ENCODE measurements at places on chromosomes 4 and X.

DNA sequence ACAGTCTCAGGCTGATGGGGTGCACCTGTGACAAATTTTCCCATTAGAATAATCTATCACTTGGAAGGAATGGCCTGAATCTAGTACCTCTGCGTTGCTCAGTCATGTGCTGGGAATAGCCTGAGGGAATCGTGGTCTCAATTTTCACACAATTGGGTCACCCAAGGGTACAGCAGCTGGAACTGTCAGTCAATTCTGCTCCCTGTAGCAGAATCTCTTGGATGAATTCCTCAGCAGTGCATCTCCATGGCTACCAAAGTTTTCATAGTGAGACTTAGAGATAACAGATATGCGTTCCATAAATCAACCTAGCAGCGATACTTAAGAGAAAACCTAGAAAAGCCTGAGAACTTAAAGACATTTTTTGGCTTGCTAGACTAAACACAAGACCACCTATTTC is 288.7 kb upstream of the CTSO start:
- no peak for DNase-seq

GRCh38 chr4:25107827-25108516 is 52.3 kb downstream of the SEPSECS start:
- no peak for DNase-seq

- DNase-seq = no peak
Observed at GRCh38 chrX:41153448-41153847, 68.2 kb downstream of the USP9X start.

DNA sequence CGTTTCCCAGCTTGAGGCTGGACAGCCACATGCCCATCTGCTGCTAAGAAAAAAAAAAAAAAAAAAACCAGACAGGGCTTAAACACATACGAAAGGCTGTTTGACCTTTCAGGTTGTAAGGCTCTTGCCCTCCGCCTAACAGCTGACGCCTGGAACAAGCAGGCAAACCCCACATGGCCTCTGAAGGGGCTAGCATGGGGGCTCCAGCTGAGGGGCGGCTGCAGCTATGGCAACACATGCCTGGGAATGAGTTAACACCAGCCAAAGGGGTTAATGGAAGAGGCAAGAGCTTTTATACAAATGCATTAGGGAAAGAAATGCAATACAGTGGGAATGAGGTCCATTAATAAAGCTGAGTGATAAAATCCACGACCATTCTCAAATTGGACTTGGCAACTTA is 183.6 kb downstream of the ENOX2 start:
- DNase-seq = no peak

DNA sequence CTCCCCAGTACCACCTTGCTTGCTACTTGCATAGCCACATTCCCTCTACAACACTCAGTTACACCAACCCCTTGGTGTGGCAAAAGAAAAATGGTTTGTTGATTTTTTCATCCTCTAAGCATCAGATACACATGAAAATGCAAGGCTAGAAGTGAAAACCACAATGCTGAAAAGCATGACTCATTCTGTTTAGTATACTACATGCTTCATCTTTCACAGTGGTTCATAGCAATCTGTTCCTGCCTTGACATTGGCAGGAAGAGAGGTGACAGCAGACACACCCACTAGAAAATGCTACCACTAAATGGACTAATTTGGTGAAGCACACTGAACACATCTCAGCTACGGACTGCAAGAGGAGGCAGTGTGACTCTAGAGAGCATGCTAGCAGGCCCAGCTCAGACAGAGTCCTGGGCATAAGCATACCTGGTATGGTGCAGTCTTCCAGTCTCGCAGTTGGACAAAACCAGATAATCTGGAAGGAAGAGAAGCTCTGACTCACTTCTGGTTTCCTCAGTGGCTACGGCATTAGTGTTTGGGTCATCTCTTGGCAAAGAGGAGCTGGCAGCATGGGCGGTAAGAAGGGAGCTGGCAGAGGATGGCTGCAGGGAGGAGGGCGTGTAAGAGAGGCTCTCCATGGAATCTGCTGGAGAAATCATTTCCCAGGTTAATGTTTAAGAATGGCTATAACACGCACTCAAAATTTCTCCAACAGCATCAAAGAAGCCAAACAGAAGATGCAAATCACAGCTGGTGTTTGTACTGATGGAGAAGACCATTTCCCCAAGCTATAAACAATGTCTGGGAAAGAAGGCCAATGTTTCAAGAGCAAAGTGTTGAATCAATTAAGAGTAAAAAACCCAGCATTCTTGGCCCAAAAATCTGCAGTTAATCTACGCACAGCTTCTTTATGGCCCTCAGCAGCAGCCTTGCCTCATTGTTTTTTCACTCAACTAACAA is 37.8 kb downstream of the GAB3 start:
- DNase-seq = peak; percentile 61

DNA sequence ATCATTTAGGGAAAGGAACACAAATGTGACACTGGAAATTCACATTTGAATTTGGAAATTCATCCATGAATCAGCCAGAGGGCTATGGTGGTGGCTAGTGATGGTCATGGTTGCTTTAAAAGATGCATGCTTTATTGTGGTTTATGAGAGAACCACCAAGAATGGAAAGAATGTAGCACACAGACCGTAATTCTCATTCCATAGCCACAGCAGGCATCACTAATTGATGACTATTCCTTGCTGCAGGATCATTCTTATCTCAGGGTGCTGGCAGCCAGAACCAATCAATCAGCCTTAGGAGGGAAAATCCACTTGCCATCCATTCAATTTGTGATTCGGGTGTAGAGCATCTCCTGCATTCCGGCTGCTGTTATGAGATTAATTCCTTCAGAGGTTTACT is 115.6 kb downstream of the DHRSX start:
- DNase-seq = no peak

GRCh38 chr4:4395849-4396627 is 9.1 kb downstream of the NSG1 start:
- no peak for DNase-seq

DNA sequence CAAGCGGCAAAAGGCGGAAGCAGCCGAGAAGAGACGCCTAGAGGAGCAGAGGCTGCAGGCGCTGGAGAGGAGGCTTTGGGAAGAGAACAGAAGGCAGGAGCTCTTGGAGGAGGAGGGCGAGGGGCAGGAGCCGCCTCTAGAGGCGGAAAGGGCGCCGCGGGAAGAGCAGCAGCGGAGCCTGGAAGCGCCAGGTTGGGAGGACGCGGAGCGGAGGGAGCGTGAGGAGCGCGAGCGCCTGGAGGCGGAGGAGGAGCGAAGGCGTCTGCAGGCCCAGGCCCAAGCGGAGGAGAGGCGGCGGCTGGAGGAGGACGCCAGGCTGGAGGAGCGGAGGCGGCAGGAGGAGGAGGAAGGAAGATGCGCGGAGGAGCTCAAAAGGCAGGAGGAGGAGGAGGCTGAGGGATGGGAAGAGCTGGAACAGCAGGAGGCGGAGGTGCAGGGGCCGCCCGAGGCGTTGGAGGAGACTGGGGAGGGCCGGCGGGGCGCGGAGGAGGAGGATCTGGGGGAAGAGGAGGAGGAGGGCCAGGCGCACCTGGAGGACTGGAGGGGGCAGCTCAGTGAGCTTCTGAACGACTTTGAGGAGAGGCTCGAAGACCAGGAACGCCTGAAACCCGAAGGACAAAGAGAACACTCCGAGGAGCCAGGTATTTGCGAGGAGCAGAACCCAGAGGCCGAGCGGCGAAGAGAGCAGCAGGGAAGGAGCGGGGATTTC is 72.9 kb downstream of the AASDH start:
- no peak for DNase-seq

DNA sequence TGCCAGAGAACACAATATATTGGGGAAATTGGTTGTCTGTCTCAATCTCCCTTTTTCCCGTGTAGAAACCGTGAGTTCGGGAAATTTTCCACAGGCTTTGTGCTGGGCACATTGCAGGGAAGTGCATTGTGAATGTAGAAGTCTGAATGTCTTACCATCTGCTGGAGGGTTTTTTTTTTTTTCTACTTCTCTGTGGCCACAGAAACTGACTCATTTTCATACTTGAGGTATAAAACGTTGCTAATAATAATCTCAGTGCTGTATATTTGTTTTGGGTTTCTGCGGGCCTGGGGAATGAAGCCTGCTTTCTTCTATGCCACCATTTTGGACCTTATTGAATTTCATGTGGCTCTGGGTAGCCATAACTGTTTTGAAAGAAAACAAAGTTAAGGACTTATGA is 1001.2 kb downstream of the STIM2 start:
- no peak for DNase-seq

GRCh38 chr4:82017680-82018079 is 356.1 kb downstream of the HNRNPD start:
- no peak for DNase-seq
